ENCODE measurements at places on chromosomes 2 and 18. TPM values are rescaled to one million over a fixed set of nuclear protein-coding genes. Genes with fewer than 3 reads are reported as not detected.
A peak's percentile ranks its signal among the peaks of the same experiment; 100 is the strongest.

DNA sequence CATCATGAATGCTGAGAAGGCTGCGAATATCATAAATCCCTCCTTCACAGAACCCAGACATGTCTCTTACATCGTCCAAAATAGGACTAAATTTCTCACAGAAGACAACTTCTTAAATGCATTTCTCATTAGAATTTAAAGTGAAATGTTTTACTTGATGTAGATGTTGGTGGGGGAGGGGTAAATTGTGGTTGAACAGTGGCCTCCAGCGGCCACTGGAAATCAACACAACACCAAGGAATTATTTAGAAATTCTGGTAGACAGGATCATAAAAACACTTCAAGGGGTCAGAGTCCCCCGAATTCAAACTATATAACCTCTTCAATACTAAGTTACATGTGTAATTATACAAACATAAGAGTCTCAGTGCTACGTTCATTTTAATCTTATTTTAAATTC is 135.9 kb downstream of the ABCA12 start:
- no peaks in the 10 kb centered on the region for H3K36me3 ChIP-seq
- no peaks in the 10 kb centered on the region for H3K4me1 ChIP-seq
- no peak overlapping the region for H3K4me3 ChIP-seq
- H3K27ac ChIP-seq: no peak overlapping the region
- no peaks in the 10 kb centered on the region for H3K27me3 ChIP-seq

DSG1 gene
- total RNA-seq: not detected

- no peak for DNase-seq
- H3K27me3 ChIP-seq: no peaks in the 10 kb centered on the region
- no peak overlapping the region for H3K4me3 ChIP-seq
- H3K36me3 ChIP-seq: no peaks in the 10 kb centered on the region
Observed at GRCh38 chr2:198004173-198004572, 199.8 kb downstream of the PLCL1 start.

GRCh38 chr2:96870626-96871255 is 861 bp upstream of the SEMA4C start:
- H3K4me1 ChIP-seq: no peaks in the 10 kb centered on the region
- no peak for DNase-seq
- peaks cover 7% of the 10 kb centered on the region for H3K27me3 ChIP-seq
- peak overlapping the region; percentile 33 for H3K27ac ChIP-seq

FIGN gene
- total RNA-seq: 8.4 TPM

DNA sequence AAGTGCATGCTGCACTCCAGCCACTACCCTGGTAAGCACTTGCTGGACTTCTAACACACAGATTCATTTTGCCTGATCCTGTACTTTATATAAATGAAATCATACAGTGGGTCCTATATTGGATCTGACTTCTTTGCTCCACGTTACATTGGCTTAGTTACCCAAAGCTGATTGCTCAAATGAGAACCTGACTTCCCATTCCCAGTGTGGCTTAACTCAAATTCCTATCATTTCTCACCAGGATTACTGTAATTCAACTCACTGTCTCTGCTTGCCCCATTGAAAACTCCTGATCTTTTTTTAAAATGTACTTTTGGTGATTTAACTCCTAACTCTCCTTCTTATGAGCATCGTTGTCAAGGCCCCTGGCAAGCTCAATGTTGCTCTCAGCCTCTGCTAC is 1.4 kb downstream of the RSAD2 start:
- peaks cover 16% of the 10 kb centered on the region for H3K4me1 ChIP-seq
- DNase-seq: no peak
- peak overlapping the region; percentile 3 for H3K4me3 ChIP-seq
- no peak overlapping the region for H3K27ac ChIP-seq

FN1 gene
- 133 TPM for total RNA-seq

DNA sequence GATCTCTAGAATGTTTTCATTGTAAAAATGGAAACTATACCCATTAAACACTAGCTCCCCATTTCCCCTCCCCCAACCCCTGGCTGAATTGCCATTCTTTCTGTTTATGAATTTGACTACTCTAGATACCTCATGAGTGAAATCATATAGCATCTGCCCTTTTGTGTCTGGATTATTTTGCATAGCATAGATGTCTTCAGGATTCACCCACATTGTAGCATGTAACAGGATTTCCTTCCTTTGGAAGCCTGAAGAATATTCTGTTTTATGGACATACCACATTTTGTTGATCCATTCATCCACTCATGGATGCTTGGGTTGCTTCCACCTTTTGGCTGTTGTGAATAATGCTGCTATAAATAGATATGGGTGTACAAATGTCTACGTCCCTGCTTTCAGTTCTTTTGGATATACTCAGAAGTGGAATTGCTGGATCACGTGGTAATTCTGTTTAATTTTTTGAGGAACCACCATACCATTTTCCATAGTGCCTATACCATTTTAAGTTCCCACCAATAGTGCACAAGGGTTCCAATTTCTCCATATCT is 7.7 kb upstream of the ASB1 start:
- no peak for DNase-seq
- no peak overlapping the region for H3K4me3 ChIP-seq
- H3K4me1 ChIP-seq: peaks cover 37% of the 10 kb centered on the region
- no peak overlapping the region for H3K27ac ChIP-seq

DNA sequence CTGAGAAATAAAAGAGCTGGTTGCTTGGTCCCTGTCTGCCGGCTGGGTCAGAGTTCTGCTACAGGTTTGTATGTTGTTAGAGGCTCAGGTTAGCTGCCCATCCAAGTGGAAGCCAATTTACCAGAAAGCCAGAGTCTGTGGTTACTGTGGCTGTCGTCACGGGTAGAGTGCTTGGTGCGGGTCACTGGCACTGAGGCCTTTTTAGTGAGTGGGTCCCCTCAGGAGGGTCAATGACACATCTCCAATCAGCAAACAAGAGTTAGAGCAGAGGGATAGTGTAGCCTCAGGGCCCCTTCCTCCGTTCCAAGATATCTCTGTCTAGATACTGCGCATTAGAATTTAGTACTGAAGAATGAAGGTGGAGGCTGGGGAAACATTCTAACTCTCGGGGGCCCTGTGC is 41.2 kb downstream of the CTIF start:
- no peaks in the 10 kb centered on the region for H3K4me1 ChIP-seq
- no peaks in the 10 kb centered on the region for H3K36me3 ChIP-seq
- DNase-seq: no peak
- H3K4me3 ChIP-seq: no peak overlapping the region
- H3K27ac ChIP-seq: no peak overlapping the region
- no peaks in the 10 kb centered on the region for H3K27me3 ChIP-seq

GRCh38 chr2:10322973-10323372 is 20.3 kb downstream of the HPCAL1 start:
- peaks cover 5% of the 10 kb centered on the region for H3K36me3 ChIP-seq
- DNase-seq: no peak
- peaks cover 45% of the 10 kb centered on the region for H3K4me1 ChIP-seq
- H3K27me3 ChIP-seq: no peaks in the 10 kb centered on the region
- H3K27ac ChIP-seq: no peak overlapping the region

DNA sequence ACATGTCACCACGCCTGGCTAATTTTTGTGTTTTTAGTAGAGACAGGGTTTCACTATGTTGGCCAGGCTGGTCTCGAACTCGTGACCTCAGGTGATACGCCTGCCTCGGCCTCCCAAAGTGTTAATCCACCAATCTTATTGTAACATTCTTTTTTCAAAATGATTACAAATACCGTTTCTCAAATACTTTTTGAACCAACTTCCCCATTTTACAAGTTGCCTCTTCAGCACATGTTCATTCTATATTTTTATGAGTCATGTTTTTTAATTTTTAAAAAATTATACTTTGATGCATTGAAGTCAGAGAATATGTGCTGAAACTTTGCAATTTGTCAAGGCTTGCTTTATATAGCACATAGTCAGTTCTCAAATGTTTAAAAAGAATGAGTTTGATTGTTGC is 58.2 kb downstream of the QPCT start:
- H3K4me3 ChIP-seq: no peak overlapping the region
- no peaks in the 10 kb centered on the region for H3K27me3 ChIP-seq
- no peak overlapping the region for H3K27ac ChIP-seq
- DNase-seq: no peak
- no peaks in the 10 kb centered on the region for H3K36me3 ChIP-seq
- no peaks in the 10 kb centered on the region for H3K4me1 ChIP-seq

DNA sequence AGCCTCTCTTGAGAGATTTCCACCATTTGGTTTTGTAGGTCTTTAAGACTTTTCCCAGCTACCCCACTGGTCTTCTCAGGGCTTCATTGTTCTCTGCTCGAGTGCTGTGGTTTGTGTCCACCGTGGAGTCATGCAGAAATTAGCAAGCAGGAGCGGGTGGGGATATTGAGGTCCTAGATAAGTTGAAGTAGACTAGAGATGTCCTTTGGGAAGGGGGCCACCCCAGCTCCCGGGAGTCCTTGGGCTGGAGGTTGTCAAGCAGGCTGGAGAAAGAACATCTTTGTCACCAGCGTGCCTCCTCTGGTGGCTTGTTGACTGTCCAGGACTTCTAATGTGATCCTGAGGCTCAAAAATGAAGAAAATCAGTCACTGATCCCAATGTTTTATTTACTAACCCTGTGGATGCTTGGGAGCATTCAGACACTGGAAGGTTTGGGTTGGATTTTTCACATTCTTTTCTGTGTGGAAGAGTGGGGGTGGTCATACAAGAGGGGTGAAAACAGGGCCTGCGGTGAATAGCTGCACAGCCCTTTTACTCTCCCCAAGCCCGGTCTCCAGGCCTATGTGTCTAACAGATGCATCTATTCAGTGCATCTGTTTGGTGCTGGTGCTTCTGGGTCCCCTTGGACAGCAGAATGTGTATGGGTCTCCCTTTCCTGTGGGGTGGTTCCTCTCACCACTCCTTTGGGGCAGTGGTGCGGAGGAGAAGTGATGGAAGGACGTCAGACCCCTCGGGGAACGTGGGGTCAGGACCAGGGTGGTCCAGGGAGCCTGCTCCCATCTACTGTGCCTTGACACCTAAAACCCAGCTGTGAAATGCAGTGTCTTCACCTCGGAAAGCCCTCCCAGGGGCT is 208.1 kb downstream of the KLHL29 start:
- H3K27ac ChIP-seq: no peak overlapping the region
- H3K27me3 ChIP-seq: no peaks in the 10 kb centered on the region

GRCh38 chr18:6435731-6436130 is 21.0 kb upstream of the L3MBTL4 start:
- H3K27me3 ChIP-seq: no peaks in the 10 kb centered on the region
- DNase-seq: no peak
- no peaks in the 10 kb centered on the region for H3K4me1 ChIP-seq
- no peak overlapping the region for H3K4me3 ChIP-seq

- H3K27me3 ChIP-seq: no peaks in the 10 kb centered on the region
- peaks cover 14% of the 10 kb centered on the region for H3K4me1 ChIP-seq
- H3K36me3 ChIP-seq: no peaks in the 10 kb centered on the region
Observed at GRCh38 chr18:66616523-66616983, 12.7 kb upstream of the CDH19 start.

DNA sequence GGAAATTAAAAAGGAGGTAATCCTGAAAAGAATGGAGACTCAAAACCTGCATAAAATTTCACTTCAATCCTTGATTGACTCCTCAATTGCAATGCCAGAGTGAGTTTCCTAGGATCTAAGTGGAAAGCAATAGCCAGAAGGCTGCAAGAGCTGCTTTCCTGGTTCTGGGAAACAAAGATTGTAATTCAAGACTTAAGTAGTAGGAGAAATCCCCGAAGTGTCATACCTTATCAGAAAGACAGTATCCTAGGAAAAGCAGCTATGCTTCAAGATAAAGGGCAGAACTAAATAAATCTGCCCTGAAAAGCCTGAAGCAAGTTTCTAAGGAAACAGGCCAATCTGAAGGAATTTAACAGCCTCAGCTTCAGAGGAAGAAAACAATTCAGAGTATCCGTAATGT is 390.2 kb downstream of the DSC3 start:
- H3K27me3 ChIP-seq: no peaks in the 10 kb centered on the region
- no peak overlapping the region for H3K27ac ChIP-seq
- DNase-seq: no peak
- H3K4me3 ChIP-seq: no peak overlapping the region
- peaks cover 7% of the 10 kb centered on the region for H3K4me1 ChIP-seq

- no peaks in the 10 kb centered on the region for H3K27me3 ChIP-seq
- H3K4me1 ChIP-seq: no peaks in the 10 kb centered on the region
- no peak overlapping the region for H3K27ac ChIP-seq
Observed at GRCh38 chr18:52950155-52950554, 610.2 kb downstream of the DCC start.

DNA sequence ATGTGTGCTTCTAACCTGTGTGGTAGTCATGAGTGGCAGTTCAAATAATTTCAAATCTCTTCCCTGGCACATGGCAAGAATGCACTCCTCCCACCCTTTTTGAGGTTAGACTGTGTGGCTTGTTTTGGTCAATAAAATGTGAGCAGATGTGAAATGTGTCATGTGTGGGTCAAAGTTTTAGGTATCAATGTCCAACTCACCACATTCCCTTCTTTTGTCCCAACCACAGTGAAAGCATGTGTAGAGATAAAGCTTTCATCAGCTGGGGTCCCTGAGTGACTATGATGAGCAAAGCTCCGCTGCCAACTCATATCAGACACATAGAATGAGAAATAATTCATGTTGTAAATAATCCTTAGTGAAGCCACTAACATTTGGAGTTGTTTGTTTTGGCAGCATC is 118.2 kb downstream of the PAX3 start:
- H3K27ac ChIP-seq: no peak overlapping the region
- DNase-seq: no peak
- H3K36me3 ChIP-seq: no peaks in the 10 kb centered on the region
- H3K4me3 ChIP-seq: no peak overlapping the region
- H3K4me1 ChIP-seq: no peaks in the 10 kb centered on the region
- H3K27me3 ChIP-seq: peaks cover 54% of the 10 kb centered on the region

- H3K27me3 ChIP-seq: peaks cover 15% of the 10 kb centered on the region
- DNase-seq: no peak
- H3K36me3 ChIP-seq: no peaks in the 10 kb centered on the region
- H3K27ac ChIP-seq: no peak overlapping the region
- no peaks in the 10 kb centered on the region for H3K4me1 ChIP-seq
Observed at GRCh38 chr2:86383844-86384243, 46.4 kb upstream of the REEP1 start.

FBXO15 gene
- 1.5 TPM for total RNA-seq

- DNase-seq: no peak
- no peak overlapping the region for H3K4me3 ChIP-seq
- peaks cover 3% of the 10 kb centered on the region for H3K36me3 ChIP-seq
- H3K27ac ChIP-seq: no peak overlapping the region
- peaks cover 100% of the 10 kb centered on the region for H3K27me3 ChIP-seq
- H3K4me1 ChIP-seq: no peaks in the 10 kb centered on the region
Observed at GRCh38 chr2:10971161-10971887, 59.6 kb downstream of the KCNF1 start.

Data from Calu3 (cell line).